A375 (cell line): ENCODE measurements at places on chromosomes 11 and 22. TPM values are rescaled to one million over a fixed set of nuclear protein-coding genes. Genes with fewer than 3 reads are reported as not detected.

OTUB1 gene
- 89.1 and 101 TPM in 2 replicates for total RNA-seq

LRRC32 gene
- not detected in 2 replicates for total RNA-seq

SDHD gene
- 48.0 and 62.7 TPM in 2 replicates for total RNA-seq

PLA2G3 gene
- total RNA-seq, result 0.23 and 0.34 TPM in 2 replicates

MS4A3 gene
- not detected in 2 replicates for total RNA-seq

MFRP gene
- not detected in 2 replicates for total RNA-seq

PDE2A gene
- total RNA-seq, result 1.5 and 6.6 TPM in 2 replicates

TPCN2 gene
- total RNA-seq, result 7.1 and 7.3 TPM in 2 replicates

MMP13 gene
- total RNA-seq, result 0.24 and 0.26 TPM in 2 replicates

CRYBB2 gene
- 0.15 TPM in 1 of 2 replicates, not detected in the other for total RNA-seq

PANX2 gene
- total RNA-seq, result 0.68 and 0.93 TPM in 2 replicates

OR52N1 gene
- not detected in 2 replicates for total RNA-seq

PISD gene
- 31.5 and 38.2 TPM in 2 replicates for total RNA-seq

CCDC15 gene
- 5.2 and 6.6 TPM in 2 replicates for total RNA-seq

LSP1 gene
- total RNA-seq, result 0.13 and 1.8 TPM in 2 replicates

GSTT2 gene
- total RNA-seq, result not detected in 2 replicates
